ENCODE measurements at places on chromosomes 7 and 10.

DNA sequence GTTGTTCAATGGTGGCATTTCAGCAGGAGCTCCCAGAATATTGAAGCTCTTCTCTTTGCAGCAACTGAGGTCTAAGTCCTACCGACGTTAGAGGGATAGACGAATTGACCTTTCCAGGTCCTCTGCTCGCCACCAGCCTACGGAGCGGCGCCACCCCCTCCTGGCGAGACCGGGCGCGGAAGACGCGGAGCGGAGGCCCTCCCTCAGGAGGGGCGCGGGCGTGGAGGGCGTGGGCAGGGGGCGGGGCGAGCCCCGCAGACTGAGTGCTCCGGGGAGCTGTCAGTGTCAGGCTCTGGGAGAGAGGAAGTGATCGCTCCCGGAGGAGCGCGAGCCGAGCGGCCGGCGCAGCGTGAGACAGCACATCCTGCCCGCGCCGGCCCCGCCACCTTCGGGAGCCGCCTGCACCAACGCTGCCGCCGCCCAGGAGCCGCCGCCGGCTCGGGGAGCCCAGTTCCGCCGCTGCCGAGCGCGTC is at the start of gene DYNC1I1:
DYNC1I1 (plus strand) TSS at position 257 of the 473 bp plus-strand sequence. CDS start 32,176 bp downstream, outside the sequence.
- DNase-seq, result no peak

- no peak for DNase-seq
Measured at GRCh38 chr7:84216472-84216871, 21.9 kb upstream of the SEMA3A start.

GRCh38 chr10:6274040-6274439 is 71.3 kb downstream of the PFKFB3 start:
- no peak for DNase-seq

GRCh38 chr10:5570007-5570655 is 45.4 kb downstream of the CALML3 start:
- no peak for DNase-seq

- DNase-seq, result no peak
Measured at GRCh38 chr10:60846173-60846572, 67.9 kb downstream of the CDK1 start.

DNA sequence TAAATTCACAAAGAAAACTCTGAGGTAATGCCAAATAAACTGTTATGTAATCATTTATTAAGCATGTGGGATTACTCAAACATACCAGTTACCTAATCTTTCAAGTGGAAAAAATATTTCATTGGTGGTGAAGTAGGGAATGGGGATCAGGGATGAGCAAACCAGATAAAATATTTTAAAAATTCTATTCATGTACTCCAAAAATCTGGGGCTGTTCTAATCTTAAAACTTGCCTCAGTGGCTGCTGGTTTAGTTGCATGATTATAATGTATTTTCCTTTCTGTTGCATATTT is 19.5 kb downstream of the LMOD2 start:
- DNase-seq, result no peak

- DNase-seq, result no peak
Measured at GRCh38 chr7:80129785-80130184, 4.8 kb upstream of the GNAI1 start.

- no peak for DNase-seq
Measured at GRCh38 chr7:4083513-4083912, 598.6 kb upstream of the FOXK1 start.

DNA sequence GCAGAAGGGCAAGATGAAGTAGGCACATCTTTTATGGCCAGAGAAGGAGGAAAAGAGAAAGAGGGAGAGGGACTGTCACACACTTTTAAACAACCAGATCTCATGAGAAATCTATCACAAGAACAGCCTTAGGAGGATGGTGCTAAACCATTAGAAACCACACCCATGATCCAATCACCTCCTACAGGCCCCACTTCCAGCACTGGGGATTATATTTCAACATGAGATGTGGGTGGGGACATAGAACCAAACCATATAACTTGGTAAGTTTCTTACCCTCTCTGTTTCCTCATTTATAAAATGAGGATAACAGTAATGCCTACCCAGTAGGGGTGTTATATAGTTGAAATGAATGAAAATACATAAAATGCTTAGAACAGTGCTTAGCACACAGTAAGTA is 66.0 kb downstream of the CHCHD3 start:
- DNase-seq, result no peak

- DNase-seq, result no peak
Measured at GRCh38 chr7:144397086-144397485, 6.4 kb downstream of the NOBOX start.

- no peak for DNase-seq
Measured at GRCh38 chr7:29230871-29231345, 36.3 kb downstream of the CHN2 start.

DNA sequence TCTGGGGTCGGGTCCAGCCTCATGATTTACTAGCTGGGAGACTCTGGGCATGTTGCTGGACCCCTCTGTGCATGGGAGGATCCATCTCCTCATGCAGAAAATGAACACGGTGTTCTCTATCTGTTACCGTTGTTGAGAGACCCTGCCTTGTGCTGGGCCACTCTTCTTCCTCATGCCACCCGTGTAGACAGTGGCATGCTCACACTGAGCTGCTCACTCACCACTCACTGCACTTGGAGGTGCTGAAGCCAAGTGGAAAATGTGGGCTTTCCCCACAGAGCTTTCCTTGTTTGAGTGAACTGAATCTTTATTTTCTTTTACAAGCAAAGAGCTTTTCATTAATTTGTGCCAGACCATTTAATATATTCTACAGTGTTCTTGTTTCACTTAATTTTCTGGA is 77.5 kb upstream of the GDF10 start:
- DNase-seq, result no peak

GRCh38 chr10:86284355-86285105 is 82.1 kb downstream of the GRID1 start:
- no peak for DNase-seq

- DNase-seq, result no peak
Measured at GRCh38 chr10:87634311-87634710, 25.4 kb upstream of the PAPSS2 start.

DNA sequence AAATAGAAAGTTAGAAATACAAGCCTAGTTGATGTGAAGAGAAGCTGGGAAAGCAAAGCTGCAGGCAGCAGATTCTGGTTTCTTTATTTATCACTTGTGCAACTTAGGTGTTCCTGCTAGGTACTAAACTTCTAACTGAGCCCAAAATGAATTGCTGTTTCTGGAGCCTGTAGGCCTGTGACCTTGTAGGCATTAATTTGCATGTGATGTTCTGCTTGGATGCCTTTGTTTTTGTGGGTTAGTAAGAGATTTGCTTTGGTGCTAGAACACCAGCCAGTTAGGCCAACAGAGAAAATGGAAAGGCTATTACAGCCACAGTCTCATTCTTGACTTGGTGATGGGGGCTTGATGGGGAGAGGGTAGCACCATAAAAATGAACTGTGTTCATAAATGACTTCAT is 370.7 kb downstream of the PPP1R3A start:
- no peak for DNase-seq

DNA sequence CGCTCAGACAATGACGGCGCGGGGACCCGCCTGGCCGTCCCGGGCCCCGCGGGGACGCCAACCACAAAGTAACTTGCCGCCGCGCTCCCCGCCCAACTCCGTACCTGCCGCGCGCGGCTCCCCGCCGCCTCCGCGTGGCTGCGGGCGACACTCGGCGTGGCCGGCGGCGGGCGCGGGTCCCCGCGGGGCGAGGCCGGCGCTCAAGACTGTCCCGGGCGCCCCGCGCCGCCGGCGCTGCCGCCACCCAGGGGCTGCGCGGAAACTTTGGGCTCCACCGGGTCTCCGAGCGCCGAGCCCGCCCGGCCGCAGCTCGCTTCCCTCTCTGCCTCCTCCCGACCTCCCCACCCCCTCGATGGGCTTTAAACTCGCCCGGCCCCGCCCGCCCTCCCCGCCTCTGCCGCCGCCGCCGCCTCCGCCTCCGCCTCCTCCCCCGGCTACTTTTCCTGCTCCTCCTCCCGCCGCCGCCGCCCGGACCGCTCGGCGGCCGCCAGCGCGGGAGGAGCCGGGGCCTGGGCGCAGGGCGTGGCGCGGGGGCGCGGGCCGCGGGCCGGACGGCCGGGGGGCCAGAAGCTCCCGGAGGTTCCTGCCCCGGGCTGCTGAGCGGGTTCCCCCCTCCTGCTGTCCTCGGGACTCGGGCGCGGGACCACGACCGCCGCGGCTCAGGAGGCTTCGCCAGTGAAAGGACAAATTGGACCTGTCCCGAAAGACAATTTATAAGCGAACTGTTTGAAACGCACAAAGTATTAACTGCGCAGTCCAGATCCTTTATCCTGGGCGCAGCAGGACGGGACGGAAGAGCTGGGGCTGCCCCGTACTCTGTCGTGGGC is 10.6 kb upstream of the GRB10 start:
- no peak for DNase-seq

DNA sequence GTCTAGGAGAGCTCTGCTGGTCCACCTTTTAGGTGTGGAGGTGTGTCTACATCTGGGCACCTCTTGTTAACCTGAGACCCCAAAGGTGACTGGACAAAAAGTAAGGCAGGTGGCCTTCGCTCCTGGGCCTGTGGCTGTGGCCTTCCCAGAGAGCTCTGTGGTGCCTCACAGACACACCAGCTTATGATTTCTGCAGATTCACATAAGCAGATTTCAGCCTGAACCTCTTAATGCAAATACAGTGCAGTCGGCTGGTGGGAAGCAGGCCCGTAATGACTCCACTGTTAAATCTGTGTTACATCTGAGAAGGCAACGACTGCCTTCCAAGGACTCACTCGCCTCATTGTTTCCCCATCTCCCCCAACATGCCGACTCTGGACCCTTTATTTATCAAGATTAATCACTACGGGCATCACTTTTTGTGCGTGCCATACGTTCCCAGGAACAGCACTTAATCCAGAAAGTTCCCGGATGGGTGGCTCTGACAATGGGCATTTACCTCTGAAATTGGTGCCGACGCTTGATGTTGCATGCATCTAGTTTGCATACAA is 119.8 kb downstream of the EBF3 start:
- no peak for DNase-seq

DNA sequence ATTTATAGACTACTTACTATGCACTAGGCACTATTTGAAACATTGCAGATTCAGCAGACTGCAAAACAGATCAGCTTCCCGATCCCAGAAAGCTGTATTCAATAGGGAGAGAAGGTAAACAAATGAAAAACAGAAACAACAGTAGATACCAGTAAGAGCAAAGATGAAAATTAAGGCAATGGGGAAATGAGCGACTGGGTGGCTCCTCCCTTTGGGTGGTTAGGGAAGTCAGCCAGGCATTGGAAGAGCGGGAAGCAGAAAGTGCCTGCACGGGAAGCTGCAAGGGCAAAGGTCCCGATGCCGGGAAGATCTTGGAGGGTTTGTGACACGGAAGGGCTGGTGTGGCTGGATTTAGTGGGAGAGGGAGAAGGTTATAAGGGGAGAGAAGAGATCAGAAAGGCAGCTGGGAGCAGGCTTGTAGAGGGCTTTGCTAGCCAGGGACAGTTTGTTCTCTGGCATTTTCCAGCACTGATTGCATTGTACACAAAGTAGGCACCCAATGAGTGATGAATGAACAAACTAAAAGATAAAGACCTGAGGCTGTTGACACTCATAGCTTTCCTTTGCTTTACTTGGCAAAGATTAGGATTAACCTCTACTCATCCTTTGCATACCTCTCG is 67.8 kb downstream of the NAMPT start:
- no peak for DNase-seq

DNA sequence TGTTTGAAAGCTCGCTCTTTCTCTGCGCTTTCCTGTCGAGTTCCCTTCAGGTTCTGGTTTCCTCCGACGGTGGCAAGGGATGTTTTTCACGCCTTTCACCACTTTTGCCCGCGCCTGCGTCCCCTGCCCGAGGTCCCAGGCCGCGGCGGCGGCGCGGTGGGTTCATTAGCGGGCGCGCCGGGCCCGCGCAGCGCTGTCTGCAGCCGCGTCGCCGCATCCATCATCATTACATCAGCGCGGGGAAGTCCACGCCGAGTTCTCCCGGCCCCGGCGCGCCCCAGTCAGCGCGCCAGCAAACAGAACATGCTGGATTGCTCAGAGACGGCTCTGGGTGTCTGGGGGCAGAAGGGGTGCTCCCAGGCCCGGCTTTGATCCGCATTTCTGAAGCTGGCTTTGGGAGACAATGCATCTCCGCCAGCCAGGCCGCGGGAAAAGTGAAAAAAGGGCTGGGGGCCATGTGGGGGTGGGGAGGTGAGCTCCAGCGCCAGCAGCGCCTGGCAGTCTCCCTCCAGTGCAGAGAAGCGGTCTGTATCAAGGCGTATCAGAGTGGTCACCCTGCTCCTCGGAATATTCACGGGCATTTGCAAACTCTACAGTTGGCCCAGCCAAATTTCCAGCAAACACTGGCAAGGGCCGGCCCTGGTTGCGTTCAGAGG is 8.9 kb downstream of the GLI3 start:
- DNase-seq, result no peak

DNA sequence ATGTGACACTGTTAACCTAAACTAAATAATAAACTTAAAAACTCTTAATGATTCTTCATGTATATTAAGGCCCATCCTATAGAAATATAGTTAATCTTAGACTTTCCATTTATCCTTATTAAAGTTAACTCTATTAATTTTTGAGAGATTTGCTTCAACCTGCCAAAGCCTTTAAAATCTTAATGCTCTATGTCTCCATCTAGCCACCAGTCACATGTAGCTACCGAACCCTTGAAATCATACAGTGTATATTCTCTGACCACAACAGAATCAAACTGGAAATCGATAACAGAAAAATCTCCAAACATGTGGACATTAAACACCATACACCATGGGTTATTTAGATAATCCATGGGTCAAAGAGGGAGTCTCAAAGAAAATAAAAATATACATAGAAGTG is 51.9 kb downstream of the ASZ1 start:
- no peak for DNase-seq

GRCh38 chr7:150879345-150879744 is 27.0 kb downstream of the AOC1 start:
- no peak for DNase-seq

GRCh38 chr7:141190495-141190894 is 116.6 kb downstream of the TMEM178B start:
- no peak for DNase-seq

GRCh38 chr7:1076184-1077072 is 11.5 kb upstream of the GPER1 start:
- no peak for DNase-seq

DNA sequence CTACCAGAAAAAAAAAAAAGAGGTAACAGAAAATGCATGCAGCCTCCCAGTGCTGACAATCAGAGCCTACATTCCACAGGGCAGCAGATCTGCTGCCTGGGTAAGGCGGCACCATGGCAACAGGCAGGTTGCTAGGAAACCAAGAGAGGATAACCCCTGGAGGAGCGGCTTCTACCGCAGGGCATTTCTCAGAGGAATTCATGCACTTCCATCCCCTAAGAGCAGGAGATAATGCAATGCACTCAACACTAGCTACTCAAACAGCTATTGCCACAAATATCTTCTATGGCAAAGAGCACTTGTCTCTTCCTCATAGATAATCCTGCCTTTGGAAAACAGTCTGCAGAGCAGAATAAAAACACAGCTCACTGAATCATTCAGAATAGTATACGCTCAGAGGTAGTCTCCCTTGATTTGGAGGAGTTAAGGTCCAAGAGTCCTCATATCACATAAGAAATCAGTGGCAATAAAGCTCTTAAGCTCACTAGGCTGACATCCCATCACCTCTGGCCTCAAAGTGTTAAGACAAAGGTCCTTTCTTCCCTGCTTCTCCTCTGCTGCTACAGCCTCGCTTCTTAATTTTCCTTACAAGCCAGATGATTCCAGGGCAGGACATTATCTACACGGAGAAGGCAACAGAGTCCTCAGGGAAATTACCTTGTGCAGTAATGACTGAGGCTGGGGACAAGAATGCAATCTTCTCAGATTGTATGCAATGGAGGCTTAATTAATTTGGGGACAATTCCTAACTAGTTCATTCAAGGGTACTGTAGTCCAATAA is 10.7 kb downstream of the PSAP start:
- no peak for DNase-seq

Data from stimulated activated CD8-positive, alpha-beta memory T cell treated with anti-CD3 and anti-CD28 coated beads, Interleukin-4, amount 100 ng/mL, for 4 hours (primary cell).